ENCODE measurements at places on chromosomes 2 and 18.

DNA sequence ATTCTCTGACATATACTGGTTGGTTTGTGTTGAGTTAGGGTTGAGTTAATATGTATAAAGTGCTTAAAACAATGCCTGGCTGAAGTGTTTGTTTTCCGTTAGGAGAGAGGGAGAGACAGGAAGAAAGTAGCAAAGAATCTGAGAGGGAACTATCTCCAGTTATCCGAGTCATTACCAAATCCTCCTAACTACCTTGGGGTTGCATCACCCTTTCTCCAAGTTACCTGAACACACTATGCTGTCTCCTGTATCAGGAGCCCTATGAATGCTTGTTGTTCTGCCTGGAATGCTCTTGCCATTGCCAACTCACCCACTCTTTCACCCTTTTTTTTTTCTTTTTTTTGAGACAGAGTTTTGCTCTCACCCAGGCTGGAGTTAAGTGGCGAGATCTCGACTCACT is 47.9 kb upstream of the ITGAV start:
- no peak for DNase-seq

DNA sequence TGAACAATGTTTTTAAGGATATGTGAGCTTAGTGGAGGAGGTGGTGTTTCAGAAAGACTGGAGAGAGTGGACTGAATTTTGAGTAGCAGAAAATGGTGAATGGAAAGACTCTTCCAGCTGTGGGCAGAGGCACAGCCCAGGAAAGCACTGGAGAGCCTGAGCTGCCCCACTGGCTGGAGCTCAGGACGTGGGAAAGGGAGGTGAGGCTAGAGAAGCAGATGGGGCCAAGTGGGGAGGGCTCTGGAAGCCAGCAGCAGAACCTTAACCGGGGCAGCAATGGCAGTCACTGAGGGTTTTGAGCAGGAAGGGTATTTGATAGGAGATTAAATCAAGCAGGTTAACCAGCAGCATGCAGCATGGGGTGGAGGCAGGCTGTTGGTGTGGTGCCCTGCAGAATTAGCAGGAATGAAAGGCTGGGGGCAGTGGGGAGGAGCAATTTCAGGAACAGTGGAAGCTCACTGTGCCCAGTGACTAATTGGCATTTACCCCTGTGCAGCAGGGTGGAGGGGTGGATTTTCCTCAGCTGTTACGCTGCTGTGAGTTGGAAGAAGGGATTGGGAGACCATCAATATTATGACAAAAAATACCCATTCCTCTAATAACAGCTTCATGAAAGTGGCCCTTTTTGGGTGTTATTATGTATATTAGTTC is 136.2 kb downstream of the CERS6 start:
- no peak for DNase-seq

DNA sequence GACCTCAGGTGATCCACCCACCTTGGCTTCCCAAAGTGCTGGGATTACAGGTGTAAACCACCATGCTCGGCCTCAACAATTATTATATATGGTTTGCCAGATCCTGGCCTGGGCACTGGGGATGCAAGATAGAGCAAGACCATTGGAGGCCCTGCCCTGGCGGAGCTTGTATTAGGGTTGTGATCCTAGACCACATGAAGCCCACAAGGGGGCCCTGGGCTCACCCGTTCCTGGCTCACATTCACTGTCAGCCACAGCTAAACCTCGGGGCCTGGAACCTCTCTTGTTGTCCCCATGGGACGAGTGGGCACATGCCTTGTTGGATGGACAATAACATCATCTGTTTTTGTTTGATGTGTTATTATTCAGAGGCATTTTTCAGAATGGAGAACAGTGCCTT is 14.9 kb downstream of the HPCAL1 start:
- DNase-seq, result no peak

DNA sequence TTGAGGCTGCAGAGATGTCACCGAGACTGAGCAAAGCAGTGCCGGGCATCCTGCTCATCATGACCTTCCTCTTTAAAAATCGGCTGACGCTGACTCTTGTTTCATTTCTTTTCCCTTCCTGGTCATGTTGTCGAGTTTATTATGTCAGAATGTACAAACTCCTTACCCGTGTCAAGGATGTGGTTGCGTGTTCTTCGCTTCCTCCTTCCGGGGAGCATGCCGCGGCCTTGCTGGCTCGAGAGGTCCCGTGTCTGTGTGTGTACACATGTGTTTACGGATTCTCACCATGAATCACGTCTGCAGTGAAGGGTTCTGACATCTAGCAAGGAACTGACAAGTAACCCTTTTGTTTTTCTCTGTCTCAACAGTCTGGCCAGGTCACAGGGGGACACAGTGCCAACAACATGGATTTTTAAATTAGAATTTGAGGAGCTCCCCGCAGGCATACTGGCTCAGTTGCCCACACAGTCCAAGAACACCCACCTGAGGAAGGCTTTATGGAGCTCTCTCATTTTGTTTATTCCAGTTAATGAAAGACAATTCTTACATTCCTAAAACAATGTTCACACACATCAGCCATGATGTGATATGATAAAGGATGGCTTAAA is 60.2 kb downstream of the MYT1L start:
- no peak for DNase-seq

Data from CD4-positive, alpha-beta T cell treated with Interleukin-4 for 4 hours (primary cell).